ENCODE measurements at places on chromosomes 16 and 17.

DNA sequence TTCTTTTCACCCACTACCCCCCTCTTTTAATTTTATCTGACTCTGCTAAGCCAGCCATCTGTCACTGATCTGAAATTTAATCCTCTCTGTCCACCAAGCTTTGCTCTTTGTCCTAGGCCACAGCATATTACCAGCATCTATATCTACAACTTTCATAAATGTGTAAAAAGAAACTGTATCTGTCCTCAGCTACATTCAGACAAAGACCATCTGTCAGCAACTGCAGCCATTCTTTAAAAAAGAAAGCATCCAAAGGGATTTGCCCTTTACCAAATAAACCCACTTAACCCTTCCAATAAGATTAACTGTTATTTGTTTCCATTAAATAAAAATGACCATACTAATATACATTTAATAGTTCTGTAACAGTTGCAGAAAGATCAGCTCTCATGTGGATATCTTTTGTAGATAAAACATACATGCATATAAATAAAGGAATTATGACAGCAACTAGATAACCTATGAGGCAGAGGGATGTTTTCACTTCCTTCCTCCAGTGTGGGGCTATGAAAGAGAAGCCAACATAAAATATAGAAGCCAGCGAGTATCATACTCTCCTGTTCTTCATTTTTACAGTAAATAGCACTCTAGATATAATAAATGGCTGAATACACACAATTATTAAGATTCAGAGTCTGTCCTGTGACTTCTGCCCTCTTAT is 602.5 kb upstream of the SALL1 start:
- DNase-seq: no peak

GRCh38 chr16:50861970-50862411 is 120.1 kb downstream of the CYLD start:
- no peak for DNase-seq

DNA sequence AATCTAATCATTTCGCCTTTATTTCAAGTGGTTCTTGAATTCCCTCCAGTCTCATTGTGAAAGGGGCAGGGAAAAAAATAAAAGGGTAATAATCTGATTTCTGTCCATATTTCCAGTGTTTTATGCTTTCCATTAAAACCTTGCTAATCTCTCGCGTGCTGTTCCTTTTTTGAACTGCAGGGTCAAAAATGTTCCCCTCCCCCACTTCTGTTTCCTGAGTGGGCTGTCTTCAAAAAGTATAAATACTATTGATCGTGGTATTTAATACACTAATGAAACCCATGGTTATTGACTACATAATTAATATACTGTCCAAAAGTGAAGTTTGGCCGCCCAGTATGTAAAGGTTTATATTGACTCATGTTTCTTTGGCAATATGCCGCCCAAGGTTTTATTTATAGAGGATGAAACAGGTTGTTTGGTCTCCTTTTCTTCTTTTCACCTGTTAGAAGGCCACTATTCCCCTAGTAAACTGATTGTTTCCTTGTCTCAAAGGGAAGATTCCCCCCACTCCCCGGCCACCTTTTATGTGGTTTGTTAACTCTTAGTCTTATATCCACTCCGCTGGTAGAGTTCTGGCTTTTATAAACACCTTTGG is 69.7 kb downstream of the RPA1 start:
- DNase-seq: no peak

DNA sequence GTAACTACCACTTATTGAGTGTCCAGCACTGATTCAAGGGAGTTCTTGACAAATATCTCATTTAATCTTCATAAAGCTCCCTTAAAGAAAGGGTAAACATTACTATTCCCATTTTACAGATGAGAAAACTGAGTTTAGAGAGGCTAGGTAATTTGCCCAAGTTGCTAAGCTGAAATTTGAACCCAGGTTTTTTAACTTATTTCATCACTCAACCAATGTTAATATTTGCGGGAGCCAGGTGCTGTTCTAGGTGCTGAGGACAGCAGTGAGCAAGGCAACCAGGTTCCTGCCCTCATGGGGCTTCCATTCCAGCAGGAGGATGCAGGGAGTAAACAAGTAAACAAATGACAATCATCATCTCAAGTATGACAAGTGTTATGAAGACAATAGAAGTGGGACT is 104.0 kb upstream of the LHX1 start:
- DNase-seq: no peak

GRCh38 chr16:79062336-79062735 is 538.2 kb downstream of the MAF start:
- DNase-seq: no peak

- no peak for DNase-seq
Measured at GRCh38 chr17:76102944-76103273, 678 bp downstream of the EXOC7 start.

GRCh38 chr16:19068237-19068815 is 912 bp downstream of the COQ7 start:
- DNase-seq: no peak

GRCh38 chr17:39244600-39245570 is 19.1 kb upstream of the STAC2 start:
- peak; percentile 68 for DNase-seq

- DNase-seq: no peak
Measured at GRCh38 chr17:45768000-45768399, 16.1 kb upstream of the CRHR1 start.

DNA sequence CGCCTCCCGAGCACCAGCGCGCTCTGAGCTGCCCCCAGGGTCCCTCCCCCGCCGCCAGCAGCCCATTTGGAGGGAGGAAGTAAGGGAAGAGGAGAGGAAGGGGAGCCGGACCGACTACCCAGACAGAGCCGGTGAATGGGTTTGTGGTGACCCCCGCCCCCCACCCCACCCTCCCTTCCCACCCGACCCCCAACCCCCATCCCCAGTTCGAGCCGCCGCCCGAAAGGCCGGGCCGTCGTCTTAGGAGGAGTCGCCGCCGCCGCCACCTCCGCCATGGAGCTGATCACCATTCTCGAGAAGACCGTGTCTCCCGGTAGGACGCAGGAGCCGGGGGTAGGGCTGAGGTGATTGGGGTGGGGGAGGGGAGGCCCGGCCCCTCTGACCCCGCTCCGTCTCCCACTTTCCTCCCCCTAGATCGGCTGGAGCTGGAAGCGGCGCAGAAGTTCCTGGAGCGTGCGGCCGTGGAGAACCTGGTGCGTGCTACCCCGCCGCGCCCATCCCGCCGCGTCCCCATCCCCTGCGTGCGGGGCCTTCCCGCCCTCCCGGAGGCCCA is 329 bp downstream of the KPNB1 start:
- DNase-seq: peak; percentile 55

- DNase-seq: no peak
Measured at GRCh38 chr16:47538472-47538871, 77.3 kb downstream of the PHKB start.

DNA sequence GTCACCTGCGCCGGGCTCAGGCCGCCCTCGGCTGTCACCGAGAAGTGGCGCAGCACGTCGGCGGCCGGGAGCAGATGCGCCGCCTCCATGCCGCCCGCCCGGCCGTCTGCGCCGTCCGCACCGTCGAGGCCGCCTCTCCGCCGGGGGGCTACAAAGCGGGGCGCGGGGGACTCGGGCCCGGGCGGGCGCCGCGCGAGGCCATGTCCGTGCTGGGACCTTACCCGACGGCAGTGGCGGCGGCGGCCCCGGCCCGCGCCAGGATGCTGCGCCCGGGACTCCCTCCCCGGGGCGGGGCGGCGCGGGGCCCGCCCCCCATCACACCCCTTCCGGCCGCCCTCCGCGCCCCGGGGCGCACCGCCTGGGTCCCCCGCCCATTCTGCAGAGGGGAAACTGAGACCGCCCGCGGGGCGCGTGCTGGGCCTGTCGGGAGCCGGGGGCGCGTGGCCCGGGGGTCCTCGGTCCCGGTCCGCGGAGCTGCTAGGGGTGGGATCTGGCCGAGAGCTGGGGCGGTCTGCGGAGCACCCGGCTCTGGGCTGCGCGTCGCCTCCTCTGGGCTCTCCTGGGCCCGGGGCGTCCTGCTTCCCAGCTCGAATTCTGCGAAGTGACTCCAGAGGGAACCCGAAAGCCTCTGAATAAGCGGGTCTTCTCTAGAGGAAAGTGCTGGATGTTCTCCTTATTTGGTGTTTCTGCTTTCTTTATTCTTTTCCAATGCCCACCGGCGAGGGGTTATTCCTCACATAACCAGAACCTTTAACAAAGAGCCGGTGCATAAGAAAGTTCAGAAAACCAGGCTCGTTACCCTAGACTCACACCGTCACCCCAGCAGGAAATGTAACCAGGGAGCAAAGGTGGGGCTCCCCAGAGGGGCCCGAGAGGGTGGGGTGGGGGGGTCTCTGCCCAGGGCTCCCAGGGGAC is at the start of gene ATP2A3:
ATP2A3 (minus strand) TSS at position 235 of the 915 bp plus-strand sequence; CDS start at position 89, 146 bp downstream.
- peak; percentile 43 for DNase-seq

DNA sequence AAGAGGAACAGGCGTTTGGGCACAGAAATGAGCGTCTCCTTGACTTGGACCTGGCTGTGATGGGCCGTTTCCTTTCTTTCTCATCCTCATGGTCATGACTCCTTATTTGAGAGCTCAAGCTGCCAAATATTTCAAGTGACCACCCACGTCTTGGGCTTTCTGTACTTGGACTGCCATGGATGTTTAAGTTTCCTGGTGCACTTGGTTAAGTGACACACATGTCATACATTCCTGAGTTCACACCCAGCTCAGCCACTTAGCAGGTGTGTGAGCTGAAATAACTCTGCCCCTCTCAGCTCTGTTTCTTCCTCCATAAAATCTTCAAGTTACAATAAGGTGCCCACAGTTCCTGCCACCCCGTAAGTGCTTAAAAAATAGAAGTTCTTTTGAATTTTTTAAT is 114.5 kb downstream of the CLEC16A start:
- DNase-seq: no peak

DNA sequence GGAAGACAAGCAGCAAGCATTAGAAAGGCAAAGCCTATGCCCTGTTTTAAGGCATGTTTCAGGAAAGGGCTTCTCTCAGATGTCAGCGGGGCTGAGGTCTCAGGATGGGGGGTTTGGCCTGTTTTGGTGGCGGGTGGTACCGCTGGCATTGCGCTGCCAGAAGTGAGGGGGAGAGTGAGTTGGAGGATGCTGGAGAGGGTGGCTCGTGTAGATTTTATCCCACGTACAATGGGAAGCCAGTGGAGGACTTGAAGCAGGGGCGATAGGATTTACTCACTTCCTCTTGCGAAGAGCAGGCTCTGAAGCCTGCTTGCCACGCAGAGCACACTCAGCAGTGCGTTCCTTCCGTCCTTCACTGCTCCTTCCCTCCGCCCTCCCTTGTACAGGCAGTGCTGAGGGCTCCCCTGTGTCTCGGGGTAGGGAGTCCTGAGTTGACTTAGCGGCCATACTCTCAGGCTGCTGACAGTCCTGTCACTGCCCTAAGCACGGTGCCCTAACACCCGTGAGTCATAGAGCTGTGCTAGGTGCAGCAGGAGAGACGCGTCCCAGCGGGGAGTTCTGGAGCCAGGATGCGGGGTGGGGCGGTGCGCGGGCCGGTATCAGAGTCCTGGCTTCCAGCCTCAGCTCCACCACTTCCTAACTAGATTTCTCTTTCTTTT is 113.1 kb downstream of the SNX29 start:
- DNase-seq: no peak

- DNase-seq: no peak
Measured at GRCh38 chr16:87608400-87608985, 6.2 kb downstream of the JPH3 start.

DNA sequence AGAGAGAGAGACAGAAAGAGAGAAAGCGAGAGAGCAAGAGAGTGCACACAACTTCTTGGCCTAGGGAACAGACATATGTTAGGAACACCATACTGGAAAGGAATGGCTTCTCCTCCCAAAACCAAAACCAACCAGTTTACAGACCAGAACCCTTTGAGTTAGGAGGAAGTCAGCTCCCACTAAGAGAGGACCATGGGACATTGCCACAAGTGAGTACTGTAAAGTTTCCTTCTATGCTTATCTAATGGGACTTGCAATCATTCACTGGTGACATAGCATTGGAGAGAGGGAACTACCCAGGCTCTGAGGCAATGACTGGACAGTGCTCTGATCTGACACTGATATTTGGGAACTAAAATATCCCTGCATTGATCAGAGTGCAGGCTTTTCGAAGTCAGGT is 32.4 kb downstream of the TBC1D3B start:
- DNase-seq: no peak

DNA sequence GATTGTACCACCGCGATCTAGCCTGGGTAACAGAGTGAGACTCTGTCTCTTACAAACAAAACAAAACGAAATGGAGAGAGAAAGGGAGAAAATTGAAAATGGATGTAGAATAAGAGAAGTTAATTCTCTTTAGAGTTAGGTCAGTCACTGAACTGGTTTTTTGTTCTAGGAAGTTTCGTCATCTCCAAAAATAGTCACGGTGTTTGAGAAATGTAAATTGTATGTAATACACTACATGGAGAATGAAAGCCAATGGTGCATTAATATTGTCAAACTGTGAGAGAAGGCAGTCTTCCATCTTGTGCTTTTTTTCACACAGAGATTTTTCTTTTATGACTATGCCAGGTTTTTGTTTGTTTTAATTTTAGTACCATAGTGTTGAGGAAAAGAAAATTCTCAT is 145.9 kb downstream of the BCAS3 start:
- DNase-seq: no peak

- no peak for DNase-seq
Measured at GRCh38 chr17:1630662-1631061, 2.0 kb upstream of the SLC43A2 start.

DNA sequence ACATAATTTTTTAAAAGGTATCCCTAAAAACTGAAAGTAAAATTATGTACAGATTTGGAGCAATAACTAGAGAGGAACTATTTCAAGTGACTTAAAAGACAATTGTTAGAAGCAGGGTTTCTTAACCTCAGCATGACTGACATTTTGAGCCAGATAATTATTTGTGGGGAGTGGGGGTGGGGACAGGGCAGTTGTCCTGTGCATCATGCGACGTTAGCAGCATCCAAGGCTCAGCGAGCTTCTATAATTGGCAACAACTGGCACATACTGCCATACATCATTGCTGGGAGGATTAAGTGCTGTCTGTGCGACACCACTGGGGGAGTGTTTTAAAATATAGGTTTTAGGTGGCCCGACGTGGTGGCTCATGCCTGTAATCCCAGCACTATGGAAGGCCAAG is 27.1 kb downstream of the GABARAPL2 start:
- DNase-seq: no peak

DNA sequence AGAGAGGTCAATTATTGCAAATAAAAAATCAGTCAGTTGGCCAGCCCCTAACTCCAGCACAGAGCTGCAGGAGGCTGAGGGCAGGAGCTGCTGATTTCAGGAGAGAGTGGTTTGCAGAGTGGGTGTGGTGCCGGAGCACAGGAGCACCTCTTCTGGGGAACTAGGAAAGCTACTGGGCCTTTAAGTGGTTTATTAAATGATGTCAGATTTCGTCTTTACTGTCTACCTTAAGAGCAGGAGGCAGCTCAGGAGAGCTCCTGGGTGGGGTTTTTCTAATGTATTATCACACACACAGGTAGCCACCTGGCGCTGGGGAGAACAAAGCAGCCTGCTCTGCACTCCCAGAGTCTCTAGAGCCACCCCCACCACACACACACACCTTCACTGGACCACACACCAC is 11.5 kb upstream of the HAS3 start:
- DNase-seq: no peak

DNA sequence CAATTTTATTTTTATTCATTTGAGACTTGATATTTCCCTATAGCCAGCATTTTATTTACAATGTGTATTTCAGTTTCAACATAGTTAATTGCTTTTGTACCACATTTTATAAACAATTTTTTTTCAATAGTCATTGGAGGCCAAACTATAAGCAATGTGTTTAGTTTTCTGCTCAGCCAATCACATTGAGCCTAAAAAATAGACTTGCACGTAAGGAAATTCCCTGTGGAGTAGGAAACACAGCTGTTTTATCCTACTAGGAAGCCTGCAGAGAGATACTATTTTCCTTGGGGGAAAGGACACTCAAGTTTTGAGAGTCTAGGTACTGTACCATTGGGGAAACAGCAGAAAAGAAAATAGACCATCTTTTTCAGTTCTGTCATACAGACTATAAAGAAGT is 410.2 kb upstream of the GOT2 start:
- no peak for DNase-seq

Measured in activated CD4-positive, CD25-positive, alpha-beta regulatory T cell (primary cell).